ENCODE measurements at places on chromosomes 4 and X.

GRCh38 chrX:109926743-109927662 lies 75.9 kb upstream of the TMEM164 start:
- no peak for DNase-seq

- DNase-seq, result no peak
Observed at GRCh38 chr4:94228493-94229216, 21.0 kb downstream of the SMARCAD1 start.

GRCh38 chr4:158865520-158866177 lies 96.8 kb downstream of the FNIP2 start:
- no peak for DNase-seq

DNA sequence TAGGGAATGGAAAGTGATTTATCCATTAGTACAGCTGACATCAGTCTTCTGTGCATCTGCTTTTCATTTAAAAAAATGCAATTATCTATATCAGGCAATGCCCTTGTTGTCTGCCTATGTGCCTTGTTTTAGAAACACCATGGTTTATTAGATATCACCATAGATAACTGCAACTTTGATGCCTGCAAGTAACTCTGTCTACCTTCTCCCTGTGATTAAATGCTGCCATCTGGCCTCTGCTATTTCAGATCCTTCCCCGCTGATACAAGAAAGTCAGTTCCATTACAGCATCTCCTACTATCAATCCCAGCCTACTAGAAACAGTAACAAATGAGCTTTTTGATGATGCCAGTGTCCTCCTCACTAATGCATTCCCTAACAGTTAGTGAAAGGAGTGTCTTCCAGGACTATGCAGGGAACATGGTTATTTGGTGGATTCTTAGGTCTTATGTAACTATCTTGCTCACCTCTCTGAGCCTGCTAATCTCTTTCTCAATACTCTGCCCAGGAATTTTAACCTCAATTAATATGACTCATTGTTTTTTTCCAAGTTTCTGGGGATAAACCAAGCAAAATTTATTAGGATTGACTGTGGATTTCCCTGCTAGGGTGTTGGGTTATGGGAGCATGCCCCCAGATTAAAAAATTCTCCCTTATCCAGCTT lies 444.9 kb downstream of the RAPGEF2 start:
- no peak for DNase-seq

GRCh38 chrX:2488621-2489285 lies 12.0 kb downstream of the DHRSX start:
- peak; percentile 17 for DNase-seq

GRCh38 chrX:123337886-123338639 lies 154.0 kb downstream of the GRIA3 start:
- DNase-seq, result no peak

GRCh38 chrX:16005917-16006316 lies 117.4 kb upstream of the GRPR start:
- no peak for DNase-seq

- DNase-seq, result no peak
Observed at GRCh38 chr4:45688341-45688740, 435.5 kb downstream of the GABRG1 start.

DNA sequence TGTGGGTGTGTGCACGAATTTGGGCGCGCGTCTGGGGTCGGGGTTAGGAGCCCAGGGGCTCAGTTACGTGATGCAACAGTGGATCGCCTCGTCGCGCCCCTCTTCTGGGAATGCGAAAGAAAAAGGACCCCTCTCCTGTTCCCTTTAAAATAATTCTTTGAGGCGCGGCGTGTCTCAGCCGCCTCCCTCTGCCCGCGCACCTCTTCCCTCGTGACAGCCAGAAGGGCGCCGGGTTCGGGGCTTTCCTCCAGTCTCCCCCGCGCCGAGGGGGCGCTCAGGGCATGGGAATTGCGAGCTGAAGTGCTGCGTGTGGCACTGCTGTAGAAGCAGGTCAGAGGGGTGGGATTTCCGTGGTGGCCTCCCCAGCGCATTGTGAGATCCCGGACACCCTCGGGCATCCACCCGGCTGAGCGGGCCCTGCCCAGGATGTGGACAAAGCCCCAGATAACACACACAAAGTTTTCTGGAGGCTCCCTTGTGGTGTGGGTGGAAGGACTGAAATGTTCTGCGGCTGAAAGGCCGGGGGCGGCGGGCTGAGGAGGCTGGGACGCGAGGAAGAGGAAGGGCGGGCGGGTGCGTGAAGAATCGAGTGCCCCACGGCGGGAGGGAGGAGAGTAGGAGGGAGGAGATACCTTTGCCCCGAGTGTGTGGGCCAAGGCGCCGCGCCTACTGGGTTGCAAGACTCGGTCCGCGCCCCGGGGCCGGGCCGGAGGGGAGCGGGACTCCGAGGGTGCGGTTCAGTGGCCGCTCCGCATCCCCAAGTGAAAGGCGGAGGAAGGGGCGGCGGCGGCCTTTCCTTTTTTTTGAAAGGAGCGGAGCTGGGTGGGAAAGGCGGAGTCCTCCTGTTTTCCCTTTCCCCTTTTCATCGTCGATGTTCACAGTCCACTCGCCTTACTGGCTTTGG lies 752 bp downstream of the SEPTIN11 start:
- peak; percentile 56 for DNase-seq

DNA sequence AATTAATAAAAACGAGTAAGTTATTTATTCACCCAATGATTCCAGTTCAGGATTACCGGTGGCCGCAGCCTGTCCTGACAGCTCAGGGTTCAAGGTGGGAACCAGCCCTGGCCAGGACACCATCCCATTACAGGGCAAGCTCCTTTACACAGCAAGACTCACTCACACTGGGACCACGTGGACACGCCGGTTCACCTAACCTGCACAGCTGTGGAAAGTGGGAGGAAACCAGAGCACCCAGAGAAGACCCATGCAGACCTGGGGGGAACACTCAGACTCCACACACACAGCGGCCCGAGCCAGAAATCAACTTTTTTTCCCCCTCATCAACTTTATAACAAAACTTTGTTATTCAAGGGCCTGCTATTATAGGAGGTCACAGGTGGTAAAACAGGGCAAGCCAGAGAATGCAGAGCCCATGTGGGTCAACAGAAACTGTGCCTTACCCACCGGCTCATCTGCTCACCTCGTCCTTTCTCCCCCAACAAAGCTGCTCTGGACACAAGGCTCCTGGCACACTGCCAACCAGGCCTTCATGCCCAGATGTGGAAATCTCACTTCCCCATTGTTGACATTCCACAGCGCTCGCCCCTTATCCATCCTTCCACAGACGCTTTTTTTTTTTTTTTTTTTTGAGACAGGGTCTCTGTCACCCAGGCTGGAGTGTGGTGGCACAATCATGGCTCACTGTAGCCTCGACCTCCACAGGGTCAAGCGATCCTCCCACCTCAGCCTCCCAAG lies 8.0 kb upstream of the ODAPH start:
- DNase-seq, result no peak

GRCh38 chr4:11196927-11197522 lies 231.7 kb downstream of the HS3ST1 start:
- no peak for DNase-seq

GRCh38 chr4:55959655-55960054 lies 10.9 kb downstream of the CEP135 start:
- no peak for DNase-seq

GRCh38 chr4:152957437-152958171 lies 21.5 kb downstream of the FHDC1 start:
- no peak for DNase-seq

GRCh38 chr4:1115528-1116293 lies 2.3 kb upstream of the RNF212 start:
- DNase-seq, result no peak
